Ecto neural progenitor cell (in vitro differentiated cells): ENCODE measurements at places on chromosomes 11 and 22.

- DNase-seq: no peak
Observed at GRCh38 chr11:129849447-129850130, 33.9 kb downstream of the TMEM45B start.

- no peak for DNase-seq
Observed at GRCh38 chr22:44355716-44356070, 42.9 kb upstream of the SHISAL1 start.

DNA sequence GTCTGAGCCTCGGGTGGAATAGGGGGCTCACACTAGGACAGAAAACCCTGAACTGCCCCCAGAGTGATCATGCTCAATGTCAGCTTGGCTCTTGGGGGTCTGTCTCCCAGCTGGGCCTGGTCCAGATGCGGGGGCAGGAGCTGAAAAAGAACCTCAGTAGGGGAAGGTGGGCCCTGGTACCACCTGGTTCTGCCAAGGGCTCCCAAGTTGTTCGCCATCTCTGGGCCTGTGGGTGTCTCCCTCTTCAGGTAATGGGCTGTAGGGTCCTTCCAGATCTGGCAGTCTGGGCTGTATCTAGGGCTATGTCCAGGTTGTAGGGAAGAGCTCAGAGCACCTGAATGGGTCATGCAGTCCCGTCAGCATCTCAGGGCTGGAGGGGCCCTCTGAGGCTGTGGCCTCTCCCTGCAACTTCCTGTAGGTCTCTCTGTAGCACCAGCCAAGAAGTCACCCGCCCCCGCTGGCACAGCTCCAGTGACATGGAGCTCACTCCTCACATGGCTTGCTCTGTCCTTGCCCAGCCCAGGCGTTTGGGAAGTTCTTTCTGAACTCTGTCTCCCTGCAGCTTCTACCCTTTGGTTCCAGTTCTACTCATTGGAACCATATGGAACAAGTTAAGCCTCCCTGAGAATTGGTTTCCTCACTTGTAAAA, 33.0 kb upstream of the SOX10 start:
- no peak for DNase-seq

DNA sequence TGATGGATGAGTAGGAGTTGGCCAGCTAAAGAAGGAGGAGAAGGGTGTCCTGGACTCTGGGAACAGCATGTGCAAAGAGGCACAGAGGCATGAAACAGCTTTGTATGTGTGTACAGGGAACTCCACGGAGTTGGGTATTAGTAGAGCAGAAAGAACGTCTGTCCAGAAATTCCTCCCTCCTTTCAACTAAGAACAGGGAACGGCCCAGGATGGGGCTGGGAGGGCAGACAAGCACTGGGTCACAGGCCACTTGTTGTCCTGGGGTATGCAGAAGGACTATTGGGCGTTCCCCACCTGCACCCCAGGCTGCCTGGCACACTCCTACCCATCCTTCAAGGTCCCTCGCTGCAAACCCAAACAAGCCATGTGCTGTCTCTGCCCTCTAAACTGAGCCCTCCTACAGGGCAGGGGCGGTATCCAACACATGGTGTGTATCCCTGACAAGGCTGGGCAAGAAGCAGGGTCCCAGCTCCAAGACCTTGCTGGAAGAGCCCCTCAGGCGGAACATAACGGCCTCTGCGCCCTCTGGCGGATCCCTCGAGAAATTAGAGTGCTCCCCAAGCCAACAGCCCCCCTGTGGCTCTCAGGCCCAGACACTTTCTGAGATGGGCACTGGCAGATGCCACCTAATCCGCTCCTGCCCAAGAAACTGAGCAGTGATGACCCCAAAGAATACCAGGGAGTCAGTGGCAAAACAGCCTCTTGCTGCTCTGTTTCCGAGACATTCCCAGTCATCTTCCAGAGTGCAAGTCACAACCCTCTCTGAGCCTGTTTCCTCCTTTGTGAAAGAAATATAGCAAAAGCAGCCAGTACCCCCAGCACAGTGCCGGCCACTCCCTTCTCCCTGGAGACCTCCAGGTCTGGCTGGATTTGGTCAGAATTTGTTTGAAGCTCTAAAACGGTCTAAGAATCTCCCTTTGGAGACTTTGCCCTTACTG, 1.6 kb upstream of the ELFN2 start:
- peak; percentile 84 for DNase-seq

DNA sequence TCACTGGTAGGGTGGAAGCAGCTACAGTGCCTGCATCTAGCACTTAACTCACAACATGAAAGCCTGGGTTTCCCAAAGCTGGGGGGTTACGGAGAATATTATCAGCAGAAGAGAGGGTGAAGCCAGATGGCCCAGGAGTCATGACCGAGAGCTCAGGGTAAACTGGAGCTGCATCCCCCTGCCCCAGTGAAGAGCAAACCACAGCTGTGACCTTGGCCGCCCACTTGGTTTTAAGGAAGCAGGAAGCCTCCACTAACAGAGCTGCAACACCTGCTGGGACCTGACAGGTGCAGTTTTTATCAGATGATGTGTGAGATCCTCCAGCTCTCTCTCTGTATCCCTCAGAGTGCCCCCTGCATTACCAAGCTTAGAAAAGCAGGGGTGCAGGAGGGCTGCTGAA, 20.9 kb downstream of the TCP11L1 start:
- DNase-seq: no peak

- DNase-seq: no peak
Observed at GRCh38 chr22:40002935-40003715, 8.4 kb downstream of the FAM83F start.

DNA sequence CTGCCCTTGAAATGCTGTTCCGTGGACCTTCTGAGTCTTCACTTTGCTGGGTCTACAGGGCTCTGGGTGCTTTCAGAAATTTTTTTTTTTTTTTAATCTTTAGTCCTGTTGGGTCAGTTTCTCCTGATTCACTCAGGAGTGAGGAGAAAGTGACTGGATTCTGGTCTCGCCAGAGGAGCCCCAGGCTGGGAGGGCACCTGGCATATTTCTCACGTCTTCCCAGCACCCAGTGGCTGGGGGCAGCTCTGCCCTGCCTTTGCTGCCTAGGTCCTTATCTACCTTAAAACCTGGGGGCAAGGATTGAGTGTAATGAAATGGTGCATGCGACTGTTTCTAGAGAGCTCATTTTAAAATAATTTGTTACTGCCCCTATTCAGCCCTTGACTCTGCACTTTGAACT, 23.3 kb downstream of the SAMM50 start:
- DNase-seq: no peak

GRCh38 chr22:40210818-40211217, 33.1 kb downstream of the TNRC6B start:
- no peak for DNase-seq

GRCh38 chr22:30609260-30610185, 2.5 kb downstream of the TCN2 start:
- DNase-seq: no peak

- no peak for DNase-seq
Observed at GRCh38 chr22:27452922-27453321, 348.6 kb downstream of the MN1 start.

GRCh38 chr11:120196826-120197225, 14.0 kb upstream of the OAF start:
- no peak for DNase-seq

- no peak for DNase-seq
Observed at GRCh38 chr11:33478111-33478573, 221.0 kb downstream of the HIPK3 start.

GRCh38 chr11:67382276-67383136, 9.1 kb upstream of the CLCF1 start:
- DNase-seq: peak; percentile 86

GRCh38 chr11:73715541-73715940, 45.3 kb downstream of the RAB6A start:
- DNase-seq: no peak

GRCh38 chr11:34505874-34506273, 7.7 kb downstream of the ELF5 start:
- DNase-seq: no peak

GRCh38 chr11:77193911-77194830, 66.1 kb downstream of the MYO7A start:
- no peak for DNase-seq

DNA sequence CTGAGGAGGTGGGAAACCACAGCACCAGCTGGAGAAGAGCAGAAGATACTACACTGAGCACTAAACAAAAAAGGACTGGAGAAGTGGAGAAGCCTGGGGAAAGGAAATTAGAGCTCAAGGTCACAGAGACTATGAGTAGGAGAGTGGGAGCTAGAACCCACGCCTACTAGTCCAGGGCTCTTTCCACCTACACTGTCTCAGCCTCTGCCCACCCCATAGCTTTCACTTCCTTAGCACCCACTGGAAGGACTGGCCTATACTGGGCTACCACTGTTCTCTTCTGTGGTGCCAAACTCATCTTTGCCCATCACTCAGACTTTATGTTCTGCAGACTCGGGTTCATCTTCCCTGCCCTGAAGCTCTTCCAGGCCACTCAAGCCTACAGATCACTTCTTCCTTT, 94.3 kb upstream of the PHOX2A start:
- no peak for DNase-seq

GRCh38 chr11:130062026-130062425, 7.7 kb upstream of the APLP2 start:
- no peak for DNase-seq

DNA sequence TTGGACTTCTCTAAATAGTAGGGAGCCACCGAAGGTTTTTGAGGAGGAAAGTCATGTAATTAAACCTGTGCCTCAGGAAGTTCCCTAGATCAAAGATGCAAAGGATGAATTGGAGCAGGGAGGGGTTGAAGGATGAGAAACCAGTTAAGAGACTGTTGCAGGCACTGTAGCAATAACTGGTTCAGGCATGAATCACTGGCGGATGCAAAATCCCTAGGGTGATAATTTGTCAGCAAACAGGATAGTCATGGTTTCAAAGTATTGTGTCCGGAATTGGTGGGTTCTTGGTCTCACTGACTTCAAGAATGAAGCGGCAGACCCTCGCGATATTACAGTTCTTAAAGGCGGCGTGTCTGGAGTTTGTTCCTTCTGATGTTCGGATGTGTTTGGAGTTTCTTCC, 19.9 kb downstream of the TRIOBP start:
- DNase-seq: no peak

- no peak for DNase-seq
Observed at GRCh38 chr11:124600621-124601320, 10.5 kb upstream of the PANX3 start.

GRCh38 chr11:119982517-119983239, 155.2 kb downstream of the TRIM29 start:
- no peak for DNase-seq

GRCh38 chr11:118552341-118552740, 13.4 kb downstream of the IFT46 start:
- DNase-seq: no peak

- DNase-seq: peak; percentile 48
Observed at GRCh38 chr11:16603245-16603644, 135.2 kb upstream of the C11orf58 start.

DNA sequence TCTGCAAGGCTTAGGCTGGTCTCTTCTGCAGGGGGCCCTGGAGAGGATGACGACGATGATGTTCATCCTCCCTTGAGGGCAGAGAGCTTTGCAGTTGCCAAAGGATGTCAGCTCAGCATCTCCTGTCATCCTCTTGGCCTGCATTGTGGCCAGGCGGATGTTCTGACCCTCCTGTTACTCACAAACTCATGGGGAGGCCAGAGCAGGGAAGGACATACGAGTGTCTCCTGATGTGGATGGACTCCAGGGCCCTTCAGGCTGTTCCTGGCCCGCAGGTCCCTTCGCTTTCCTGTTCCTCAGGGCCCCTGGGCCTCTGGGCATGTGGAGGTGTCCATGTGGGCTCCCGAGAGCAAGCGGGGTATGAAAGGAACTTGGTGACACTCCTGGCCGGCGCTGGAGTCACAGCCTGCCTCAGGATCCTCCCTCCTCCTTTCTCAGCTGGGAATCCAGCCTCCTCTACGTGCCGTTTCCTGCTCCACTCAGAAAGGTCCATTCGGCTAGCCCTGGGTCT, 8.5 kb downstream of the ADORA2A start:
- DNase-seq: no peak

- DNase-seq: no peak
Observed at GRCh38 chr22:48957987-48958321, 869.7 kb downstream of the BRD1 start.

- DNase-seq: no peak
Observed at GRCh38 chr22:38292694-38293093, 19.9 kb upstream of the TMEM184B start.

GRCh38 chr11:14420223-14420622, 61.2 kb upstream of the RRAS2 start:
- DNase-seq: no peak

GRCh38 chr11:8933931-8934330, 1.2 kb upstream of the C11orf16 start:
- no peak for DNase-seq

DNA sequence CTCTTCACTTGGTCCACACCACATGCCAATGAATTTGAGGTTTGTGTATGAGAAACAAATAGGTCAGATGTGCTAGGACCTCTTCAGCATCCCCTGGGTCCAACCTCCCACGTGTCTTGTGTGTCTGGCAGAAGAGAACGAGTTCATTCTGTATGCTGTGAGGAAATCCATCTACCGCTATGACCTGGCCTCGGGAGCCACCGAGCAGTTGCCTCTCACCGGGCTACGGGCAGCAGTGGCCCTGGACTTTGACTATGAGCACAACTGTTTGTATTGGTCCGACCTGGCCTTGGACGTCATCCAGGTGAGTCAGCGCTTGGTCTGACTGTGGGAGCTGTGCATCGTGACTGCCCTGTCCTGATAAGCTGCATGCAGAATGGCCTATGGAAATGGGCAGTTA, 101.0 kb upstream of the SORL1-AS1 start:
- DNase-seq: no peak

GRCh38 chr22:39254789-39255298, 10.1 kb upstream of the PDGFB start:
- no peak for DNase-seq

DNA sequence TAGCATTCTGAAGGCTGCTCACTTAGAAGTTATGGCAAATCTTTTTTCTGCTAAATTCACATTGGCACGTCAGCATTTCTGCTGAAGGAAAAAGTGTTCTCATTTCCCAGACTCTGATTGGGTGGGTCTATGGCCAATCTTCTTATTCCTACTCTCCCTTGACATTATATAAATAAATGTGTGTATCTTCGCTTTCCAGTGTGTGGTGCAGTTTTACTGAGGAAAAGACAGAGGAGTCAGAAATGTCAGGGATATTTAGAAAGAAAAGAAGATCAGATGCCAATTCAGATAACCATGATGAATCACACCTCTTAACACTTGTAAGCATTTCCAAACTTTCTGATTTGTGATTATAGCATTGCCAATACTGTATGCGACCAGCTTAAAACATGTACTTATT, 3.2 kb upstream of the BDNF start:
- no peak for DNase-seq

DNA sequence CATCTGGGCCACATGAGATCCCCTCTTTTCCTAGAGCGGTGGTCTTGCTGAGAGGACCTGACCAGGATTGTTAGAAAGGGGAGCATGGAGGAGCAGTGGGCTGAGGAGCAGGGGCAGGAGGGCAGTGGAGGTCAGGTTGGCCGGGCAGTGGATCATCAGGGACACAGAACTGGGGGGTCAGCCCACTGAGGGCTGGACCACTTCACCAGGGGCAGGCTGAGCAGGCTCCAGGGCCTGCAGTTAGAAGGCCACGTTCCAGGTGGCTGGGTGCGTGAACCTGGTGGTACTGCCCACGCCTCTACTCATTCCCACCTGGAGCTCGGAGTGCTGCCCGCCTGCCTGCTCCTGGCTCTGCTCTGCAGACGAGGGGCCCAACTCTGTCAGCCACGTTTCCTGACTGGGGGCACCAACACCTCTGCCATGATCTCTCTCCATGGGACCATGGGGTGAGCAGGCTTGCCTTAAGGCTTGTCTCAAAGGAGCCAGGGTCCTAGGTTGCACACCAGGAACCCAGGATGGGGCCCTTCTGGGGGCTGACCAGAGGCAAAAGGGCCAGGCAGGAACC, 9.7 kb downstream of the MRGPRF start:
- DNase-seq: peak; percentile 37
